ENCODE measurements at places on chromosomes 7 and 10.
A peak's percentile ranks its signal among the peaks of the same experiment; 100 is the strongest.

GRCh38 chr10:24850727-24851296 is 101.6 kb downstream of the PRTFDC1 start:
- DNase-seq: no peak

- peak; percentile 43 for DNase-seq
These were observed at the start of gene ST8SIA6 for GRCh38 chr10:17454161-17455014. ST8SIA6 (minus strand) TSS chr10:17454595; CDS start chr10:17454255, 340 bp downstream.

- DNase-seq: no peak
These were observed 316.5 kb upstream of the IMMP2L start for GRCh38 chr7:111878785-111879184.

DNA sequence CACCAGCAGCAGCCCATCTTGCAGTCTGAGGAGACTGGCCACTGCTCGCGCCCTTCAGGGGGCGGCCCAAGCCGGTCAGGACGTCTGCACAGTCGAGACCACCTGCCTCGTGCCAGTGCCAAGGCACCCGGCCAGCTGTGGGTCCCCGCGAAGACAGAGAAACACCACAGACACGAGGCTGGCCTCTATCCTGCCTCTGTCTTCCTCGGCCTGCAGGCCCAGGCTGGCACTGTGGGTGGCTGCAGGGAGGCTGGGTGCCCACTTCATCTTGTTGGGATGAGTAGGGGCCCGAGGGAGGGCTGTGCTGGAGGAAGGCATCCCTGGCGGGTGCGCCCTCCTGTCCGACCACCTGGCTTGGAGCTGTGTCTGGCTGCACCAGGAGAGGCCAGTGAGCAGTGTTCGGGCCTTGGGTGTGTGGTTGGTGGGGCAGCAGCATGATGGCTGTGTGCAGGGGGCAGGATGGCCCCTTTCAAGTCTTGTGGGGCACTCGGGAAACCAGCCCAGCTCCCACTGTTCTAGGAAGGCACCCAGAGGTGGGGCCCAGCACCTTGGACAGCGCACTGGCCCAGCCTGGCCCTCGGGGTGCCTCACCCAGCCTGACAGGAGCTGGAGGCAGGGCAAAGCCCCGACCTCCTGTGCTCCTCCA is 7.3 kb downstream of the DPYSL4 start:
- no peak for DNase-seq

DNA sequence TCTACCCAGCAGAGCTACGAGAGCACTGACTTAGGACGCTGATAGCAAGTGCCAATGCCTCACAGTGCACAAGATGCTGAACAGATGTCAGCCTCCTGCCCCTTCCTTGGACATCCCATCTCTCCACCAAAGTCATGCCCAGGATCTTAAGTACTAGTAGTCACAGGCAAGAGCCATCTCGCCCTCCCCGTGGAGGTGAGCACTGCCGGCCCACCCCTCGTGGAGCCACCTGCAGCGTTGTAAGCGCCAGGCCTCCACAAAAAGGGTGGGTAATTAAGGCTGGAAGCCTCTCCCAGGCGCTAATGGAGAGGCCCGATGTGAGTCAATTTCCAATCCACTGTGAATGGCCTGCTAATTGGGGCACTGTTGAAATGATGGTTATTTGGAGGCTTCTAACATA is 156.2 kb downstream of the GRID1 start:
- DNase-seq: no peak

- DNase-seq: no peak
These were observed 123.1 kb downstream of the GNAI1 start for GRCh38 chr7:80257756-80258155.

DNA sequence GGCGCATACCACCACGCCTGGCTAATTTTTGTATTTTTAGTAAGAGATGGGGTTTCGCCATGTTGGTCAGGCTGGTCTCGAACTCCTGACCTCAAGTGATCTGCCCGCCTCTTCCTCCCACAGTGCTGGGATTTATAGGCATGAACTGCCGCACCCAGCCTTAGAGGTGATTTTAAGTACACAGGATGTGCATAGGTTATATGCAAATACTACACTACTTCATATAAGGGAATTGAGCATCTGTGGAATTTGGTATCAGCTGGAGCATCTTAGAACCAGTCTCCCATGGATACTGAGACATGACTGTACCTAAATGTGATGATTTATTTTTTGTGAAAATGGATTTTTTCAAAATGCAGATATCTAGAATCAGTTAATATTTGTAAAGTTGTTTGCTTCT is 21.1 kb downstream of the WAC start:
- no peak for DNase-seq

DNA sequence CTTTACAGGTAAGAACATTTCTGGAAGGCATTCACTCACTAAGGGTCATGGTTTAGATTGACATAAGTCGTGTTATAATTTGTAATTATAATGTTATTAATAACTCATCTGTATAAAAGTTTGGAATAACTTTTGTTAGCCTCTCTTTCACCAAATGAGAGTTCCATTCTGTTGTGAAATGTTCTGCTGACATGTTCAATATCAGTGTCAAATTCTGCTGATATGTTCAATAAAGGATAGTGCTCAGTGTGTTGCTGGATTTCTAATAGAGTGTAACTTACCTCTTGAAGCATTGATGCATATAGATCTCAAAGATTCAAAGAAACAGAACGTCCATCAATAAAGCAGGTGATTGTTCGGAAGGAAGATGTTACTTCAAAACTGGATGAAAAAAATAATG is 30.6 kb downstream of the ANLN start:
- no peak for DNase-seq

- DNase-seq: no peak
These were observed 461.1 kb downstream of the HTR7 start for GRCh38 chr10:90396721-90397120.

DNA sequence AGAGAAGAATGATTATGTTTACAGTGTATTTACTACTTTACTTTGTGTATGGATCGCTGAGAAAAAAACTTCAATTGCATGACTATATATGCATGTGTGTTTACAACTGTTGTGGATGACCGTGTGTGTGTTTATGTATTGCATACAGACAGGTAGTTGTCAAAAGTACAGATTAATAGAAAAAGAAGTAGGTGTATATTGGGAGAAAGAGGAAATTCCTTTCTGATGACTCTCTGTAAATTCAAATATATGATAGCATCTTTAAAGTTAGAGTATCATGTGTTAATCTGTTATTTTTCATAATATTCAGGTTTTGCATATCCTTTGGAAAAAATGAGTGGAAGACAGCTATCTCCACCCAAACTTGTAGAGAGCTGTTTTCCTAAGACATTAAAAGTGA is 160.4 kb upstream of the AGR3 start:
- no peak for DNase-seq

DNA sequence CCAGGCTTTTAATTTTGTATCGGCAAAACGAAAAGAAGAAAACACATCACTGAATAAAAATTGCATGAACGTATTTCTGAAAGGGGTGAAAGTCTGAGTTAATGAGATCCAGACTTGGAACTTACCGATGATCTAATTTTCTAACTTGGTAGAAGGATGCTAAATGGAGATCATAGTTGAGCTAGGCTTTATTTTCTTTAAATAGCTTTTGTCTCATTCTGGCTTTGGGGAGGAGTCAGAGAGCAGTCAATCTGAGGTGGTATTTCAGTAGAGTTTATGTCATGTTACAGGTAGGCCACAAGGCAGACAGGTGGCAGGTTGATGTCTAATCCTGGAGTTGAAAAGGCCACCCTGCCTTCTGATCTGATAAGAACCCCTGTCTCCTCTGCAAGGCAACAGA is 161.9 kb downstream of the KIAA1217 start:
- no peak for DNase-seq

GRCh38 chr10:62377026-62377415 is 2.9 kb downstream of the ZNF365 start:
- DNase-seq: no peak

DNA sequence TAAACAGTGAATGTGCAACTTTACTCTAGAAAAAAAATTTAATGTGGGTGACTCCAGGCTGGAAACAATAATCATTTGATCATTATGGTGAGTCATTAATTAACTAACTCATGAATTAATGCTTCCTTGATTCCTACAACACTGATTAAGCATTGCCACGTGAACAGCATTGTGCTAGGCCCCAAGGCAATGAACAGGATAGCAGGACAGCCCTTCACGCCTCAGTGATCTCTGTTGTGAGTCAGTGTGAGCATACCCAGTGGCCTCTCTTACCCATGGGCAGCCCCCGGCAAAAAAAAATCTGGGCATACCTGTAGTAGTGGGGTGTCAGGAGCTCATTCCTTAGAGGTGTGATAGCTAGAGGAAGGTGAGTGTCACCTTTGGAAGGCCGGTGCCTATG is 76.0 kb downstream of the DENND2A start:
- no peak for DNase-seq

GRCh38 chr7:65001291-65001814 is 5.1 kb downstream of the ERV3-1 start:
- no peak for DNase-seq

GRCh38 chr10:99395750-99396445 is 34.5 kb downstream of the GOT1 start:
- DNase-seq: no peak

DNA sequence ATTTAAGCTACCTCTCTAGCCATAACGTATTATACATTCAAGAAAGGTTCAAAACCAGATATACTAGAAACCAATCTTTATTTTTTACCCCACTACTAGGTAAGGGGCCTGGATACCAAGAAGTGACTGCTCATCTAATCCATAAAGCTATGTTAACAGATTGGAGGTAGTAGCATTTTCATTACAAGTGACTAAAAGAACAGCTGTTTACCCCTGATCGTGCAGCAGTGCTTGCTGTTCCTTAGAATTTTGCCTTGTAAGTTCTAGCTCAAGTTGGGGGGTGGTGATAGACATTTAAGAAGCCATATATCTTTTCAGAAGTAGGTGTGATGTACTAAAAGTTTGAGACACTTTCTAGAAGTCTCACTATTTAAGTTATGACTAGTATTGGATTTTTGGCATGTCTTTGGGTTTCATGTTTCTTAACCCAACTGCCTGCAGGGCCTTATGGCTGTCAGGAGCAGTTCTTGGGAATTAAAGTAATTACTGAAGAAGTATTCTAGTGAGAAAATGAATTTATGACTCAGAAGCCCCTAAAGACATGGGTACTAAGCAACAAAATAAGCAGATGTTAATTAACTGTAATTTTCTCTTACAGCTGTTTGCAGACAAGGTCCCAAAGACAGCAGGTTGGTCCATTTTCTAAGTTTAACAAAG is 2.3 kb downstream of the PPIA start:
- no peak for DNase-seq

- DNase-seq: no peak
These were observed 3.9 kb upstream of the FAS start for GRCh38 chr10:88986549-88987242.

GRCh38 chr7:101411508-101411874 is 48.8 kb downstream of the COL26A1 start:
- no peak for DNase-seq

DNA sequence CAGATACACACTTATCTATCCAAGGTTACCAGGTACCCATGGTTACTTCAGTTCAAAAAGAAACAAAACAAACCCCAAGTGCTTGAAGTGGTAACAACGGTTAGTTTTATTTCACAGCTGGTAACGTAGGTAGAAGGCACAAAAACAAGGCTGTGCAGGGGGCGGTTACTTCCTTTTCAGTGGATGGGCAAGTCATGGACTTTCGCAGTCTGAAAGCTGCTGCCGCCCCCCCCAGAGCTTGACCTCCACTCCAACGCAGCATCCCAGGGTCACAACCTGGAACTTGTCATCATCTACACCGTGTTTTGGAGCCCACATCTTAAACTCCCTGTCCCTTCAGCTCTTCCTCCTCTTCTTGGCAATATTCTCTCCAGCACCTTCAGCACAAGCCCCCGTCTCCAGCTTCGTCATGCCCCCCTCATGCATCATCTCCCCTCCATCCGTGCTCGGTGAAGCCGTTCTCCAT is 181.2 kb upstream of the ITGB1 start:
- DNase-seq: peak; percentile 96

- DNase-seq: no peak
These were observed 823.5 kb downstream of the GRID1 start for GRCh38 chr10:85542936-85543730.

DNA sequence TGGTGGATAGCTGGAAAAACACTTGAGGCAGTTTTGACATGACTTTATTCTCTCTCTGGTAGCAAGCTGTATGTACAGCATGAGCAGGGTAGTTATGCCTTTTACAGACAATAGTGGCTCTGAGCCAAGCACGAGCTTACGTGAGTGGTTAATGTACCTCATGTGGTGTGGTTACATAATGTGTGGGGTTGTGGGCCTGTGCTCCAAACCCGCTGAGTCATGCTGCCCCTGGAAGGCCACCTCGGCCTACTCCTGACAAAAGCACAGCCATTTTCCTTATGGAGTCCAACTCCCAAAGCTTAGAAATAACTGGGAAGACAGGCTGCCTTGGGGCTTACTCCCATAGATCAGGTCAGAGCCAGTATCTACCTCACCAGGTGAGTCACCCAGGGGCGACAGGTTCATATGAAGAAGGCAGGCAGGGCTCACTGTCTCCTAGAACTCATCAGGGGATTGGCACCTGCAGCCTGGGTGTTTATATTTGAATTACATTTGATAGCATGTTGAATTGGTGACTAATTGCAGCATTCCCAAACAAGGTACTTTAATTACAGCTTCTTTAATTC is 404.5 kb downstream of the ADRA2A start:
- DNase-seq: no peak

DNA sequence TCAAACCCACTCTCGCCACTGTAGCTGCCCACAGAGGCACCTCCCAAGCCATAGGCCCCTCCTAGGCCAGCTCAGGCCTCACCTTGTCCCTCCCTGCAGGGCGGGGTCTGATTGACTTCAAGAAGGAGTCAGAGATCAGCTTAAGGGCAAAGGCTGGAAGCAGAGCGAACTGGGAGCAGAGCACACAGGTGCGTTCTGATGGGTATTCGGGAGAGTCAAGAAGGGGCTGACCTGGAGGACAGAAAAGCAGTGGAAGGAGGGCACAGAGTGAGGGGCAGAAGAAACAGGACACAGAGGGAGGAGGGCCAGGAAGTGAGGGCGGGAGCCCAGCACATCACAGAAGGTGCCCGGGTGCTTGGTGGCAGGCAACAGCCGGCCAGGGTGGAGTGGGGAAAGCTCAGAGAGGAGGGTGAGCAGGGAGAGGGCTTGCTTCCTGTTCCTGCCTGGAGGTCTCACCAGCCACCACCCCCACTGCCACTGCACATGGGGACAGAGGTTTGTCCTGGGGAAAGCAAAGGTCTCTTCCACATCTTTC is at the start of gene AOC1:
Gene AOC1, plus strand, starts transcription at position 147 of the 535 bp plus-strand sequence. CDS start 3,954 bp downstream, outside the sequence.
- no peak for DNase-seq
